Cardiac septum (tissue), 1 donor: ENCODE measurements at places on chromosomes 3 and 15. TPM values are rescaled to one million over a fixed set of nuclear protein-coding genes. Genes with fewer than 3 reads are reported as not detected.

The MYLK gene
- total RNA-seq: 17.8 TPM

The NANOGP8 gene
- total RNA-seq: not detected

DNA sequence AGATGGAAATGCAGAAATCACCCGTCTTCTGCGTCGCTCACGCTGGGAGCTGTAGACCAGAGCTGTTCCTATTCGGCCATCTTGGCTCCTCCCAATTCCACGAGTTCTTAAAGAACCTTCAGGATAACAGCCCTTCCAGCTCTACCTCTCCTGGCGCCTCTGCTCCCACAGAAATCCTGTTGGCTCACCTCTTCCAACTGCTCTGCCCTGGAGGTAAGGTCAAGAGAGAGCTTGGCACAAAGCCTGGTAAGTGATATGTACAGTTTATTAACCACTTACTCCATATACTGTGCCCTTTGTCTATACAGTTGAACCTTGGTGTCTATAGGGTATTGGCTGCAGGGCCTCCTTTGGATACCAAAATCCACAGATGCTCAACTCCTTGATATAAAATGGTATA, 17.8 kb upstream of the FGF12 start:
- DNase-seq: no peak

DNA sequence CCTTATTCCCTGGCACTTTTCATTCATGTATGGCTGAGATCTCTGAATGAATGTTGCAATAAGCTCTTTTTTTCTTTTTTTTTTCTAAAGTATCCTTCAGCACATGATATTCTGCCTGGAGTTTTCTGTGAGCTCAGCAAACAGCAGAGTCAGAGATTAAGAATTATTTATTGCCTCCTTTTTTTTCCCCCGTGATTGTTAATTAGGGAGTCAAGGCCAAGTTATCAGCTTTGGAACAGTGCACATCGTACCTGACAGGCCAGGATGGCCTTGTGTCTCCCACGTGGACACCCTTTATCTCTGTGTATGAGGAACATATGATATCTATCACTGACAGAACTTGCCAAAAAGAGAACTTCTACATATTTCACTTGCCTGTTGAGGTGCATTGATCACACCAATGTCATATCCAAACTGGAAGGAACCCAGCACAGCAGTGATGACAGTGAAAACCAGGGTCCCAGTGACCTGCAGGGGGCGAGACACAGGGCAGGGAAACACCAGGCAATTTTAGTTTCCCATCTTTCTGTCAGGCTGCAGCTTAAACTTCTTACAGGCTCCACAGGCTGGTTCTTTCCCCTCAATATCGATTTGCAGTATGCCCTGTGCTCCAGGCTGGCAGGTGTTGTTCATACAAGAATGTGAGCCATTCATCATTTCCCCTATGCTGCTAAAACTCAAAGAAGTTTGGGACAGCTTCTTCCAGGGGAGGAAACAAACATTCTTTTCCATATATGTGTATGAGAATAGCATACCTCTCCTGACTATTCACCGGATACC, 8.2 kb downstream of the SLC2A2 start:
- DNase-seq: no peak

DNA sequence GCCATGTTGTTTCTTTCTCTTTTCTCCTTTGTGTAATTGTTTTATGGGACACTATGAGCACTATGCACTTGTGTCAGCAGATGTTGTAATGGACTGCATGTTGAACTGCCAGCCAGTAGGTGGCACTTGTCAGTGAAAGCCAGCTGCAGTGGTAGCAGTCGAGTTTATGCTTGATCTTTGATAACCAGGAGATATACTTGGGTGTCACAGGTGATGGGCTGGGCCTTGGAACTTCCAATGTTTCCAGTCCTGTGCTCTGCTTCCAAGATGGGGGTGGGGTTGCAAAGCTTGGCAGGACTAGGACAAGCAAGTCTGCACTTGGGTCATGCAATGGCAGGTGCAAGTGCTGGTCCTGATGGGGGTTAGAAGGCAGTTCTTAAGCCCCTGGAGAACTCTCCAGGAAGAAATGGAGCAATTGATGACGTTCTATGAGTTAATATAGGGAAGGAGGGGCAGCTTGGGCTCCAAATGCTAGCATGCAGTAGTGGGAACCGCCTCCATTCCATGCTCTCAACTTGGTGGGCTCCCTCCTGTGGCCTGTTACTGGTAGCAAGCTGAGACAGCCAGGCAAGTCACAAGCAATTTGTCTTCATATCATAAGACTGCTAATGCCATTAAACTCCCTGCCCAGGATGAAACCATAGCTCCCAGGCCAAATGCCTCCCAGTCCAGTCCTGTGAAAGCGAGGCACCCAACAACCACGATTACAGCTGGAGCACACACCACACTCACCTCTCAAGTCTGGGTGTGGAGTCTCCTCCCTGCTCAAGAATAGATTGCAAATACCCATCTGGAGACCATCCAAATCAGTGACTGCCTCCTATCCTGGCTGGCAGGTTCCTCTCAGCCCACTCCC, 287.2 kb downstream of the CGGBP1 start:
- peak; percentile 70 for DNase-seq

- DNase-seq: no peak
Observed at GRCh38 chr3:175070946-175071345, 211.8 kb downstream of the NAALADL2 start.

- DNase-seq: no peak
Observed at GRCh38 chr3:58755150-58755549, 88.6 kb upstream of the FAM3D start.

DNA sequence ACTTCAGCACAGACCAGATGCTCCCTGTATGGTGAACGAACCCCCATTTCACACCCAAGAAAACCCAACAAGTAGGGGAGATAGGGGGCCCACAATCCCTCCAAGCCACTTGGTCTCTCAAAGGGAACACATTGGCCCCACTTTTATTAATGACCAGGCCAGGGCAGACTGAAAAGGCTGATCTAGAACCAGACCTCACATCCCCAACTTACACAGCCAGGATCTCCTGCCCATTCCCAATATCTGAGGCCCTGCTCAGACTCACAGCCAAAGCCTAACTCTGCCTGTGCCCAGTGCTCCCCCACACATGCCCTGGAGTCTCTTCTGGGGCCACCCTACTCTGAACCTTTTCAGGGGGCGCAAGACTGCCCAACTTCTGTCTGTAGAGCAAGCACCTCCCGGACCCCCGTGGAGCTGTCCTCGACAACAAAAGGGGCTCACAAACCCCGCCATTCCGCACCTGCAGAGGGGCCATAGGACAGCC, 1.8 kb downstream of the PLXNB1 start:
- DNase-seq: no peak

DNA sequence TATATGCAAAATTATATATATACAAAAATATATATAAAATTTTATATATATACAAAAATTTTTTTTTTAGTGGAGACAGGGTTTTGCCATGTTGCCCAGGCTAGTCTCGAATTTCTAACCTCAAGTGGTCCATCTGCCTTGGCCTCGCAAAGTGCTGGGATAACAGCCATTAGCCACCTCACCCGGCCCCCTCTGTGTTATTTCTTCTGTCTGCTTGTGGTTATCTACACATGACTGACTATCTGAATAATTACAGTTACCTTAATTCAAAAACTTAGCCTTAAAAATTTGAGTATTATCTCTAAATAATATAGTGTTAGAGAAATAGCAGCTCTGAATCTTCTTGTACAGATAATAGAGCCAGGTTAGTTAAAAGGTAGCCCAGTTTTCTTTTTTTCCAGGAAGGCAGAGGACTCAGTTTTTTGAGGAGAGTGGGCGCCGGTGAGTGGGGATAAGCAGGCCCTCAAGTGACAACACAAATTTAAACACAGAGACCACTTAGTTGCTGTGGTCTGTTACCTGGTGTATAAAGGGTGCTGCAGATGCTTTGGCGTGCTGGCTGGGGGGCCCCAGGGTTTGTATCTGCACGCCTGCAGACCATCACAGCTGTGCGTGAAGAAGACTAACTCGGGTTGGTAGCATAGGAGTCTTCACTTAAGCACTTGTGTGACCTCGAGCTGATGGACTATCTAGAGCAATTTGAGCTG, 83.7 kb downstream of the TRAK1 start:
- DNase-seq: no peak

GRCh38 chr3:112109322-112109721, 23.1 kb downstream of the C3orf52 start:
- DNase-seq: no peak

- no peak for DNase-seq
Observed at GRCh38 chr15:47796339-47796738, 79.0 kb downstream of the SEMA6D start.

- DNase-seq: no peak
Observed at GRCh38 chr15:94265009-94265408, 33.6 kb downstream of the MCTP2 start.
